ENCODE measurements at places on chromosomes 4 and X.

GRCh38 chr4:17687237-17687857 is 72.9 kb downstream of the MED28 start:
- H3K36me3 ChIP-seq, result no peaks in the 10 kb centered on the region
- H3K4me3 ChIP-seq, result no peak overlapping the region
- no peak overlapping the region for H3K27ac ChIP-seq
- H3K27me3 ChIP-seq, result no peaks in the 10 kb centered on the region
- no peaks in the 10 kb centered on the region for H3K4me1 ChIP-seq

- H3K4me1 ChIP-seq, result no peaks in the 10 kb centered on the region
- DNase-seq, result no peak
- no peaks in the 10 kb centered on the region for H3K27me3 ChIP-seq
- H3K4me3 ChIP-seq, result no peak overlapping the region
- no peaks in the 10 kb centered on the region for H3K36me3 ChIP-seq
Measured at GRCh38 chr4:107147873-107148272, 111.8 kb upstream of the DKK2 start.

DNA sequence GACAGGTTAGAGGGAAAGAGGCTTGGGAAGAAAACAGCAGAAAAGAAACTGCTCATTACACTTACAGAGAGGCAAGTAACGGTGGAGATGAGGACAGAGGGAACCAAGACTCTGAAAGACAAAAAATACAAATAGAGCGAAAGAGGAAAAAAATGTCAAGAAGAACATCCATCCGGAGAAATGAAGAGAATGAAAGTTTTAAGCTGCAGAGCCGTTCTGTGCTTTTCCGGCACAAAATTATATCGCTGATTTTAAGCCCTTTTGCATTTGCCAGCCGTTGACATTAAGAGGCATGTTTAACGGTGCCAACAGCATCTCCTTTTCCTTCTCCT is 236 bp downstream of the PCDH10 start:
- DNase-seq, result no peak
- H3K27ac ChIP-seq, result no peak overlapping the region
- peak overlapping the region; percentile 8 for H3K4me3 ChIP-seq
- H3K4me1 ChIP-seq, result peaks cover 78% of the 10 kb centered on the region
- no peaks in the 10 kb centered on the region for H3K36me3 ChIP-seq

DNA sequence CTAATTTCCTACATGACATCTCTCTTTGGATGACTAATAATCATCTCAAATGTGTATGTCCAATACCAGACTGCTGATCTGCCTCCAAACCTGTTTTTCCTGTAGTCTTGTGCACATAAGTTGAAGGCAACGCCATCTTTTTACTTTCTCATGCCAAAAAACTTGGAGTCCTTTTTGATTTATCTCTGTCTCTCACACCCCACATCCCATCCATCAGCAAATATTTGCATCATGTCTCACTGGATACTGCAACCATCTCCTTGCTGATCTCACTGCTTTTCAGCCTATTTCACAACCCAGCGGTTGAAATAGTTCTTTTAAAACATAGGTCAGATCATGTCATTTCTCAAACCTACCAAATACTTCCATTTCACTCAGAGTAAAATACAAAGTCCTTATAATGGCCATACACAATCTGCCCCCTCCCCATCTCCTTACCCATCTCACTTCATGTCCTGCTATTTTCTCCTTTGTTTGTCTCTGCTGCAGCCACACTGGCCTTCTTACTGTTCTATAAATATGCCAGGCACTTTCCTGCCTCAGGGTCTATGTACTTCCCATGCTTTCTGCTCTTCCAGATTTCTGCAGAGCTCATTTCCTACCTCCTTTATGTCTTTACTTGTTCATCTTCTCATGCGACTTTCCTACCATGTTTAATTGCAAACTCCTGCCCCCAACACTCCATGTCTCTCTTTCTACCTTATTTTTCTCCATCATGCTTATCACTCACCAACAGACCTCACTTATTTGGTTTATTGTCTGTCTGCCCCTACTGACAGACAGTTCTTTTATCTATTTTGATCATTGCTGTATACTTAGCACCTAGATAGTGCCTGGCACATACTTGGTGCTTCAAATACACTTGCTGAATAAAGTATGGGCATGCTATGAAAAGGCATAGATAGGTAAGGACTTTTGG is 98.8 kb downstream of the ANXA3 start:
- no peaks in the 10 kb centered on the region for H3K36me3 ChIP-seq
- DNase-seq, result no peak

- DNase-seq, result no peak
- H3K36me3 ChIP-seq, result no peaks in the 10 kb centered on the region
- H3K27ac ChIP-seq, result no peak overlapping the region
- no peaks in the 10 kb centered on the region for H3K4me1 ChIP-seq
Measured at GRCh38 chr4:184857441-184858121, 31.8 kb upstream of the ACSL1 start.

DNA sequence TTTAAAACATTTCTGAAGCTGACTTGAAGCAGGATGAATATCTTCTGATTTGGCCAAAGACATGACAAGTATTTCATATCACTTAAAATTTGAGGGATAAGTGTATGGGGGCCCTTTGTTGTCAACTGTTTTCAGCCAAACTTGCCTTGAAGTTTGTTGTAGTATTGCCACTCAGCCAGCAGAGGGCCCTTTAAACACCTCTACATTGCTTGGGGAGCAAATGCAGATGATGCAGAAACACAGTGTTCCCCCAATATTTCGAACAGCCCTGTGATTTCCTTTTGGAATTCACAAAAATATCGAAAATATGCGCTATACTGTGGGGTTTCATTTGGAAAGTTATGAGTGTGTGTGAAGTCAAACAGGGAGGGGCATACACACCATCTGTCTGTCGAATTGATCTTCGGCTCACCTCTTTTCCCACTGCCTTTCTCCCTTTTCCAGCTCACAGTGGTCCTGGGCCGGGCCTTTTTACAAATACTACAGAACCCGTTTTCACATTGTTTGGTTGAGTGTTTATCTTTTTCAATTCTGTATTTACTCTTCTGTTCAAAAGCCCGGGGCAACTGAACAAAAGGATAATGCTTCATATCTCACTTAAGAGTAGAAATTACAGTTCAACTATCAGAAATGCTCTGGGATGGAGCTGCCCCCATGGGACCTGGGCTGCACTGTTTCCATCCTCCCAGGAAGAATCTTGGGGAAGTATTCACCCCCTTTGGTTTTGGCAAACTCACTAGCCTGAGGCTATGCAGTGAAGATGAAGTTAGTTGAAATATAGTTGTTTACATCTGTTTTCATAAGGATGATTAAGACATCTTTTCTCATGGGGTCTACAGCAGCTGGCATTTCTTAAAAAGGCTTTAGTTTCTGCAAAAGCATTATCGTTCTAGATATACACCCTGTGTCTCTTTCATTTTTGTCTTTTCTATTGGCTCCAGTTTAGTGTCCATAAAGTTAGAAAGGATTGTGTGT is 137.6 kb downstream of the EGF start:
- H3K36me3 ChIP-seq, result no peaks in the 10 kb centered on the region
- H3K27ac ChIP-seq, result no peak overlapping the region
- H3K4me3 ChIP-seq, result no peak overlapping the region
- no peaks in the 10 kb centered on the region for H3K4me1 ChIP-seq
- no peaks in the 10 kb centered on the region for H3K27me3 ChIP-seq

DNA sequence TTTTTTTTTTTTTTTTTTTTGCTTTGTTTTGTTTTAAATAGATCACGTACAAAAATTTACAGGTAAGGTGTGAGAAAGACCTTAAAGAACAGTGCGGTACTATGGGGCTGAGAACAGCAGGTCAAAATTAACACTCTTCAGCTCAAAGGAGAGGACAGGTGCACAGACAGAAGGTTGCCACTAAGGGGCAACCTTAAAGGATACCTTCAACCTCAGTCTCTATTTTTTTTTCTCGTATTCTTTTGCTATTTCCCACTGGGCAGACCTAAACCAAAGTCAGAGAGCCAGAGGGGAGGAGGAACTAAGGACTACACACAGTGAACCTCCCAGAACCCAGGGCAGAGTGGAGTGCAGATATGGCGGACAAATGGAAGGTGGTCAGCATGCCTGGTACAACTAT is 1984.3 kb upstream of the IGFBP7 start:
- no peak overlapping the region for H3K4me3 ChIP-seq
- DNase-seq, result no peak
- H3K27me3 ChIP-seq, result no peaks in the 10 kb centered on the region
- H3K27ac ChIP-seq, result no peak overlapping the region
- H3K36me3 ChIP-seq, result no peaks in the 10 kb centered on the region

DNA sequence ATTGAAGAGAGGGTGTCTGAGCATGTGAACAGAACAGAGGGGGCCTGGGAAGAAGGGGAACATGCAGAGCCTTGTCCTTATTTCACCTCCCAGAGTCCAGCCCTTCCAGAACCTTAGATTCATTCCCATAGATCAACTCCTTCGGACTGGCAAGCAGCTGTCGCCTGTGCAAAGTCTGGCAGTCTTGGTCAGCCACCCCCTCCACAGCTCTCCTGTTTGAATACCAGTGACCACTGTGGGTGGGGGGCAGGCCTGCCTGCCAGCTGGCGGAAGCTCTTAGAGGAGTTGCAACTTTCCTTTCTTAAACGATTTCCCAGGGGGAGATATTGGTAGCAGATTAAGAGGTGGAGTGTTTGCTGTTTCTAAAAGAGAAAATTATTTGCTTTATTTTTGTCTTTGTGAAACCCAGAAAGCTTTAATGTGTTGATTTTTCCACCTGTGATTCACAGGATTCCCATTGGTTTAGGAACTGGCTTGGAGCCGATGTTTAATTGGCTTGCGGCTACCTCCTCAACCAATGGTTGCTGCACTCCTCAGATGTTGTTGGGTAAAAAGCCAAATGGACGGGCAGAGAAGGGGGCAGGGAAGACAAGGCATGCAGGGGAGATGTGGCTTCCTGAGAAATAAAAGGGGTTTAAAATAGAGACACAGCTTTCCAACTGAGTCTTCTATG is 62.2 kb upstream of the PRPS1 start:
- H3K27me3 ChIP-seq, result no peaks in the 10 kb centered on the region
- H3K36me3 ChIP-seq, result no peaks in the 10 kb centered on the region
- H3K4me1 ChIP-seq, result no peaks in the 10 kb centered on the region
